Activated B cell treated with CpG ODN at 0.5 μM for 24 hours (primary cell): ENCODE measurements at places on chromosomes 1 and 21. TPM values are rescaled to one million over a fixed set of nuclear protein-coding genes. Genes with fewer than 3 reads are reported as not detected.

Gene FRRS1
- total RNA-seq, result 1.1 and 1.2 TPM in 2 replicates

Gene LCA5L
- total RNA-seq, result 0.33 and 0.86 TPM in 2 replicates

Gene CALML6
- 0.73 and 1.3 TPM in 2 replicates for total RNA-seq

Gene SRGAP2B
- 21.3 and 23.3 TPM in 2 replicates for total RNA-seq

Gene FMOD
- total RNA-seq, result not detected in 2 replicates

Gene HPCAL4
- total RNA-seq, result not detected in 2 replicates

Gene PER3
- total RNA-seq, result 2.7 and 3.3 TPM in 2 replicates

Gene F11R
- total RNA-seq, result 11.1 and 11.6 TPM in 2 replicates

Gene VSIG8
- total RNA-seq, result not detected in 2 replicates

DNA sequence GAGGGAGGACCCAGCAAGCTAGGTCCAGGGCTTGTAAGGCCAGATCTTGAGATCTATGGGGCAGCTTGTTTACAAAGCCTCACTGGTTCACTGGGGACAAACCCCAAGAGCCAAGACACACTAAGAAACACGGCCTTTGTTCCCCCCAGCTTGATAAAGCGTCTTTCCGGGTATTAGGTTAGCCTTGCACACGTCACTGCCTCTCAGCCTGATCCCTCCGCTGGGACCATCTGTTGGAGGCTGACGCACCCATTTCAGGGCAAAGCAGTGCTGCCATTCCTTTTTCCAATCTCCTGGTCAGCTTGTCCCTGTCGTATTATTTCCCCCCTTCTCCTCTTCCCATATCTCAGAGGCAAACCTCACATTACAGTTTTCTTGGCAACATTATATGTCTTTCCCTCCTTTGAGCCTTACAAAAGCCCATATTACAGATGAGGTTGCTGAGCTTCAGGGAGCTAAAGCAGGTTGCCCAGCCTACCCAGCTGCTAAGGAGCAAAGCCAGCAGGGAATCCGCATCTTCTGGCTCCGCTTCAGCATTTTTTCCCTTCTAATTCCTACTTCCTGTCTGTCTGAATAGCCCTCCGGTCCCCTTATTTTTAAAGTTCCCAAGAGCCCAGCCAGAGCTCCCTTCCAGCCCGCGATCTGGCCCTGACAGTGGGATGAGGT is 4.1 kb downstream of the HEYL start:
- H3K4me3 ChIP-seq, result no peak overlapping the region
- H3K27ac ChIP-seq, result no peak overlapping the region
- no peaks in the 10 kb centered on the region for H3K36me3 ChIP-seq
- H3K27me3 ChIP-seq, result peaks cover 37% of the 10 kb centered on the region
- peaks cover 2% of the 10 kb centered on the region for H3K4me1 ChIP-seq

- no peak for DNase-seq
- no peaks in the 10 kb centered on the region for H3K36me3 ChIP-seq
- no peak overlapping the region for H3K4me3 ChIP-seq
- peaks cover 4% of the 10 kb centered on the region for H3K4me1 ChIP-seq
Measured at GRCh38 chr1:30816211-30817076, 58.9 kb upstream of the LAPTM5 start.

DNA sequence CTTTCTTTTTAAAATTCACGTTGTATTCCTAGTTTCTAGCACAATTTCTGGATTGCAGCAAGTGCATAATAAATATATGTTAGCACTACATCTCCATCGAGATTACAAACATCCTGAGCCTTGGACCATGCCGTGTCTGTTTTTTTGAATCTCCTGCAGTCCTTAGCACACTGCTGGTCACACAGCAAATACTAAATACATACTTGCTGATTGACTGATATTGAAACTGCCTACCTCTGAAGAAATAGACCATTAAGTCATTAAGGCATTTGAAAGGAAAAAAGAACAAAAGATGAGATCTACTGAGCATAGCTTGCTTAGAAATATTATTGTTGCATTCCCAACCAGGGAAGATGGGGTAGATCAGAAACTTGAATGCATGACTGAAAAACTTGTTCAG is 369.1 kb downstream of the PTBP2 start:
- H3K4me1 ChIP-seq, result no peaks in the 10 kb centered on the region
- H3K36me3 ChIP-seq, result no peaks in the 10 kb centered on the region
- no peak overlapping the region for H3K27ac ChIP-seq
- H3K4me3 ChIP-seq, result no peak overlapping the region
- no peak for DNase-seq
- no peaks in the 10 kb centered on the region for H3K27me3 ChIP-seq

DNA sequence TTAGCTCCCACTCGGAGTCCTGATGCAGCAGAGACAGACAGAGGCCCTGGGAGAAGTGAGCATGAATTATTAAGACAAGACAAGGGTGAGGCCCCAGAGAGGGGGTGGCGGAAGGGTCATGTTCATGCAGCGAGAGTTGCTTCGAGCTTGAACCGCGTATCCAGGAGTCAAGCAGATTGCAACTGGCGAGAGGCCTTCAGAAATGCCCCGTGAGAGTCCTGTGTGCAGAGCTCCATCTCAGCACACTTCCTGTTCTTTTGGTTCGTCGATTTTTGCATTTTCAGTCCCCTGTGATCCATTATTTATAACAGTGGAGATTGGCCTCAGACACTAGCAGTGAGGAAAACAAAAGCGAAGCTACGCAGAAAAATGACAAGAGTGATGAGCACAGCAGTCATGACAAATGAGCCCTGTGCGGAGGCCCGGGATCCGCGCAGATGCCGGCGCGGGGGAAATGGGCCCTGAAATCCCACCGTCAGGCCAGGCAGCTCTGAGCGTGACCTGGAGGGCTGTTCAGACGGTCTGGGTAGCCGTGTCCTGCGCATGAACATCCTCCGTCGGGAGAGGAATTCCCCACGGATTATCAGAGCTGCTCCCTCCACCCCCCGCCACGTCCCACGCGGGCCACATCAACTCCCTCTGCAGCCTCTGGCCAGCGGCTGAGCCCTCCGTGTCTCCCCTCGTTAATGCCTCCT is 15.0 kb downstream of the PDE9A start:
- no peak for DNase-seq
- no peak overlapping the region for H3K27ac ChIP-seq
- peaks cover 6% of the 10 kb centered on the region for H3K4me1 ChIP-seq
- H3K36me3 ChIP-seq, result no peaks in the 10 kb centered on the region
- no peak overlapping the region for H3K4me3 ChIP-seq

DNA sequence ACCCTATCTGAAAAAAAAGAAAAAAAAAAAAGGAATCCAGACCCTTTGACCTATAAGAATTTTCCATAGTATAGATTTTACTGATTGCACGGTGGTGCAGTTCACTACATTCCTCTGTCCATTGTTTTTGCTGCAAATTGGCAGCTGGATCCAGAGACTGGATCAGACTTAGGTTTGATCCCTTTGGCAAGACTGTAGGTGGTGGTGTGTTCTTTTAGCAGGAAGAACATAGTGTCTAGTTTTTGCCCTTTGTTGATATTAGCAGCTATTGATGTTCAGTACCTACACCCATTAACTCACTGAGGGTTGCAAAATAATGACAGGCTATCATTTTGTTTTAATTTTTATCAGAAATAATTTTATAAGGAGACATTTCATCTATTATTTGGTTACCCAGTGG is 37.1 kb downstream of the OSBPL9 start:
- H3K4me3 ChIP-seq, result no peak overlapping the region
- no peak for DNase-seq

DNA sequence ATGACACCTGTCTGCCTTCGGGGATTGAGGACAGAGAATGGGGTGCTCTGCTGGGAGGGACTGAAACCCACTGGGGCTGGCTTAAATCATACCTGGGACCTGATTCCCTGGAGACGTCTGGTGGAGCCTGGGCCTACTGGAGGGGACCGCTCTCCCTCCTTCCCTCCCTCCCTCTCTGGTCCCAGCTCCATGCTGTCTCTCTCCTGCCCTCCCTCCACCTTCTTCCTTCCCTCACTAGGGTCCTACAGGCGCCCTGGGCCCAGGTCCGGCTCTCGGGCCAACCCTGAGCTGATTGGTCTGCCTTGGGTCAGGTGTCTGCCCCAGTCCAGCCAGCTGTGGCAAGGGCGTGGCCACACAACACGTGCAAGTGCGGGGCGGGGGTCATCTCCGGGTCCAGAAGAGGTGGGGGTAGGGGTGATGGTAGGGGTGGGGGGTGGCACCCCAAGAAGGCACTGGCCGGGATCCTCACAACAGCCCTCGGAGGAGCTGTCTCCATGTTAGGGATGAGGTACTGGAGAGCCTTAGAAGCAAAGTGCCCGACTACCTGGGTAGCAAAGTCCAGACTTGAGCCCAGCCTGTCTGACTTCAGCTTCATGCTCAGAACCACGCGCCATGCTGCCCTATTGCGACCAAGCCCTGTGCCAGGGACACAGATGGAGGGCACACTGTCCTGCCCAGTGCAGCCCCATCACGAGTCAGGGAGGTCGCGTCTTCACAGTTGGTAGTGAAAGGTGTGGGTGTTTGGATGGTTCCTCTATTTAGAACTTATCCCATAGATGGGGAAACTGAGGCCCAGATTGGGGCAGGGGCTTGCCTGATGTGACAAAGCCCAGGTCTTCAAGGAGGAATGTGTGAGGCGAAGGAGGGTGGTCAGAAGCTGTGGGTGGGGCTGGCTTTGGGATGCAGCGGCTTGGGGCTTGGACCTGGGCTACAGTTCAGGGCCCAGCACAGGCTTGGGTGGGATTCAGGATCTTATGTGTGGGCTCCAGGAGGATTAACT is 574.1 kb downstream of the PTPRU start:
- no peaks in the 10 kb centered on the region for H3K27me3 ChIP-seq
- no peak for DNase-seq
- no peak overlapping the region for H3K27ac ChIP-seq

GRCh38 chr1:155184351-155184811 is 10.7 kb downstream of the TRIM46 start:
- H3K36me3 ChIP-seq, result no peaks in the 10 kb centered on the region
- H3K4me3 ChIP-seq, result no peak overlapping the region
- H3K27ac ChIP-seq, result peak overlapping the region; percentile 70

- no peaks in the 10 kb centered on the region for H3K4me1 ChIP-seq
- no peaks in the 10 kb centered on the region for H3K36me3 ChIP-seq
- H3K4me3 ChIP-seq, result no peak overlapping the region
- DNase-seq, result no peak
Measured at GRCh38 chr1:152182944-152183361, 23.9 kb upstream of the RPTN start.

DNA sequence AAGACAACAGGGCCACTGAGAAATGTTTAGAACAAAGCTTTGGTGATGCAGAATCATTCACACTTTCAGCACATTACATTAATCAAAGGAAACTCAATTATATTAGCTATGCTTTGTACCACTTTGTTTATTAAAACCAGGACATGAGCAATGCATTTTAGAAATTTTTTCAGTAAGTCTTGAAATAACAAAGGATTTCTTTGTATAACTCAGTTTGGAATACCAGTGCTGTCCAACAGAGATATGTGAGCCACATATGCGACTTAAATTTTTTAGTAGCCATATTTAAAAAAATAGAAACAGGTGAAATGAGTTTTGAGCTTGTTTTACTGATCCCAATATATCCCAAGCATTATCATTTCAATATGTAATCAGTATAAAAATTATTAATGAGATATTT is 18.8 kb upstream of the F3 start:
- H3K27me3 ChIP-seq, result peaks cover 2% of the 10 kb centered on the region
- no peak for DNase-seq
- H3K4me3 ChIP-seq, result no peak overlapping the region
- H3K36me3 ChIP-seq, result no peaks in the 10 kb centered on the region
- H3K27ac ChIP-seq, result no peak overlapping the region
- H3K4me1 ChIP-seq, result no peaks in the 10 kb centered on the region

DNA sequence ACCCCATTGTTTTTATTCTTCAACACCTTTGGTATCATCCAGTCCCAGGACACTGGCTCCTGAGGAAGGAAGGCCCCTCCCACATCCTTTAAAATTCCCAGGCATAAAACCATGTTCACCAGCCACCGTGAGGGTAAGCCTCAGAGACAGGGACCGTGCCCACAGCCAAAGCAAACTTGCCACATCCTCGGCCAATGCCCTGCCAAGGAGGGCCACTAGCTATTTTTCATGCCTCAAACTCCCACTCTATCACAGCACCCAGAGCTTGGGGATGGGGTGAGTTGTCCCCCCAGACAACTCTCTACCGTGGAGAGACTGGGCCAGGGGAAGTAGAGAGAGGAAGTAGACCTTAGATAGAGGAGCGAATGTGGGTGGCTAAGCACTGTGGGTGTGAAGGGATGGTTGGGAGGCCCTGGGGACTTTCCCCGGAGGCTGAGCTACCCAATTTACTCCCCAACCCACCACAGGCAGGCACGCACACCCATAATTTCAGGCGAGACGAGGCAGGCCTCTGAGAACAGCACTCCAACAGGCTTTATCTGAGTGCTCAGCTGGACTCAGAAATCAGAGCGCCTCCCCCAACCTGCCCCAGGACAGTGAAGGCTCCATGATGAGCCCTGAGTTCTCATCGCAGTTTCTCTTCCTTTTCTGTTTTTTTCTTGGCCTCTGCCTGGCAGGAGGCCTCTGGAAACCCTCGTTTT is 15.9 kb upstream of the BTG2 start:
- H3K27me3 ChIP-seq, result no peaks in the 10 kb centered on the region
- H3K4me1 ChIP-seq, result peaks cover 92% of the 10 kb centered on the region
- peak; percentile 80 for DNase-seq
- H3K4me3 ChIP-seq, result peak overlapping the region; percentile 85
- H3K27ac ChIP-seq, result peak overlapping the region; percentile 100
- peaks cover 3% of the 10 kb centered on the region for H3K36me3 ChIP-seq

- no peaks in the 10 kb centered on the region for H3K36me3 ChIP-seq
- H3K4me3 ChIP-seq, result no peak overlapping the region
- no peak overlapping the region for H3K27ac ChIP-seq
- H3K4me1 ChIP-seq, result no peaks in the 10 kb centered on the region
Measured at GRCh38 chr1:164895026-164895912, 336.3 kb downstream of the PBX1 start.

DNA sequence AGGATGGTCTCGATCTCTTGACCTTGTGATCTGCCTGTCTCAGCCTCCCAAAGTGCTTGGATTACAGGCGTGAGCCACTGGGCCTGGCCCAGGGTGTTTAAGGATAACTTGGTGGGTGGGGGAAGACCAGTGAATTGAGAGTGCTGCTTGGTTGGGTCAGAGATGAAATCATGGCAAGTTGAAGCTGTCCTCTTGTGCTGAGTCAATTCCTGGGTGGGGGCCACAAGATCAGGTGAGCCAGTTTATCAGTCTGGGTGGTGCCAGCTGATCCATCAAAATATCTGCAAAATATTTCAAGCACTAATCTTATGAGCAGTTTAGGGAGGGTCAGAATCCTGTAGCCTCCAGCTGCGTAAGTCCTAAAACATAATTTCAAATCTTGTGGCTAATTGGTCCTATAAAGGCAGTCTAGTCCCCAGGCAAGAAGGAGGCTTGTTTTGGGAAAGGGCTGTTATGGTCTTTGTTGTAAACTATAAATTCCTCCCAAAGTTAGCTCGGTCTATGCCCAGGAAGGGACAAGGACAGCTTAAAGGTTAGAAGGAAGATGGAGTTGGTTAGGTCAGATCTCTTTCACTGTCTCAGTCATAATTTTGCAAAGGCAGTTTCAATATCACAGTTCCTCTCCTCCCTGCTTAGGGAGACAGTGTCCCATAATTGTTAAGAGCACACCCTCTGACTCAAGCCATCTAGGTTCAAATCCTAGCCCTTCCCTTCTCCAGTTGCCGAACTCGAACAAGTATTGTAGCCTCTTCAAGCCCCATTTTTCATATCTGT is 66.8 kb upstream of the BACH1 start:
- H3K27me3 ChIP-seq, result no peaks in the 10 kb centered on the region
- no peaks in the 10 kb centered on the region for H3K36me3 ChIP-seq
- no peak overlapping the region for H3K4me3 ChIP-seq
- H3K4me1 ChIP-seq, result peaks cover 70% of the 10 kb centered on the region
